Activated CD4-positive, CD25-positive, alpha-beta regulatory T cell (primary cell): ENCODE measurements at places on chromosomes 7 and 10.

DNA sequence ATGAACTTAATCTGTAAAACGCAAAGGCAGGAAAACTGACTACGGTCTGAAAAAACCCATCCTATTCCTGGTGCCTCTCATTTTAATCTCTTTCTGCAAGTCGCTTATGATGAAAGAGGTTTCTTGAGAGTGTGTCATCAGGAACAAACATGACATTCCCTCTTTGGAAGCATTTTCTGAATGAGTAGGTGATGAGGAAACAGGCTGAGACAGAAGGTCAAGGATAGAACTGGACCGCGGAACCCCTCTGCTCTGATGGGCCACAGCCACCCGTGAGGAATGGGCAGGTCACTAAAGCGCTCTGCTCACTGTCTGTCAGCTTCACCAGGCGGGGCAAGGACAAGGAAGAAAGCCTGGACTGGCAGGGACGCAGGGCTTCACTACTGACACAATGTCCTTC, 28.6 kb downstream of the BEND7 start:
- no peak for DNase-seq

DNA sequence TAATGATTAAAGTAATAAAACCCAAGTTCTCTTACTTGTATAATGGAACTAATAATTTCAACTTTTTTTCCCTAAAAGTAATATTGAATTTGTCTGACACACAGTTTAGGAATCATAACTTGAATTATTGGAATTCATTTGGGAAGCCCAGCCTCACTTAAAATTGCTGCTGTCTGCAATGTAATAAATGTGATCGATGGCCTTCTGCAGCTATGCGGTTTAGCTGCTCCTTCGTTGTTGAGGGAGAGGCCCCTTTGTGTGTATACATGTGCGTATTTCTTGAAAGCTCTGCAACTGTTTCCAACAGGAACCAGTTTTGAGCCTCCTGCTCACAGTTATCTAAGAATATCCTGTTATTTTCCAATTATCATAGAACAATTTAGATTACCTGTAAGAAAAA, 152.5 kb downstream of the AKR1D1 start:
- no peak for DNase-seq

- DNase-seq = no peak
Measured at GRCh38 chr7:43872406-43873110, 3.2 kb upstream of the MRPS24 start.

DNA sequence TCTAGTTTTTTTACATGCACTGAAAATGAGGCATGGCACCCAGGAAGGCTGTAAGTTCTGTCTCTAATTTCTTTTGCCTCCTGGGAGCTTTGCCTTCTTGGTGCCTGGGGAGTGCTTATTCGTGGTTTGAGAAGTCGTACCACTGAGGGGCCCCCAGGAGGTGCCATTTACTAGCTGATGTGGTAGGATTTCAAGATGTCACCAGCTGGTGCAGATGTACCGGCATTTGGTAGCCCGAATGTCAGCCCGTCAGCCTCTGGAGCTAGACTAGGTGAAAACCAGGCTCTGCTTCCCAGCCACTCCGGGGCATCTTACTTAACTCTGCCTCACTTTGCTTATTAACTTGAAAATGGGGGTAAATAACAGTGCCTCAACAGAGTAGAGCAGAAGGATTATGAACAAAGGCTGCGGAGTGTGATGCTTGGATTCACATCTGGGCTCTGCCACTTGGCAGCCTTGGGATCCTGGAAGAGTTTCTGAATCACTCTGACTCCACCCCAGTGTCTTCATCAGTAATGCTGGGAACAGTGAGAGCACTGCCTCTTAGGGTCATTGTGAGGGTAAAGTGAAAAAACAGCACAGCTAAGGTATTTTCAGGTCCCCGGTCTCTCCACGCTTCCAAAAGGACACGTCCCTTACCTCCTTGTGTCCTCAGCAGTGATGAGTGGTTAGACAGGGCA, 31.4 kb upstream of the BTBD16 start:
- DNase-seq = no peak

DNA sequence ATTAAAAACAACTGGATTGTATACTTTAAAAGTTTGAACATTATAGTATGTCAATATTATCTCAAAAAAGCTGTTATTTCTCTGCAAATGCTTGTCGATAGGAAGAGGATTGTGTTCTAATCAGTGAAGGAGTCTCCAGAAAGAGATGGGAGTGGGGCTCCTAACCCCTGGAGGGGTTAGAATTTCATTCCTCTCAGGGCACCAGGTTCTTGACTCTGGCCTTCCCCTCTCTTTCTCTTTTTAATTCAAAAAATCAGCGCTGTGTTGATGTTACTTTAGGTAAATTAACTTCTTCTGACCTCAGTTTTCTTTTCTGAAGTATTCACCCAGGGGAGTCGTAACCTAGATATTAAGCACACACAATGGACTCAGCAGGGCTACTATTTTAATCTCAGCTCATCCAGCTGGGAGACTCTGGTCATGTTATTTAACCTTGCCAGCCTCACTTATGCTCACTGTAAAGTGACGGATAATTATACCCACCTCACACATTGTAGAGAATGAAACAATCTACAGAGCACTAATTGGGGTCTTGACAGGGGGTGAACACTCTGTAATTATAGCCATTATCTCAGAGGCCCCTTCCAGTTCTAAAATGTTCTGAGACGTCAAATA, 59.4 kb downstream of the GCC1 start:
- no peak for DNase-seq

DNA sequence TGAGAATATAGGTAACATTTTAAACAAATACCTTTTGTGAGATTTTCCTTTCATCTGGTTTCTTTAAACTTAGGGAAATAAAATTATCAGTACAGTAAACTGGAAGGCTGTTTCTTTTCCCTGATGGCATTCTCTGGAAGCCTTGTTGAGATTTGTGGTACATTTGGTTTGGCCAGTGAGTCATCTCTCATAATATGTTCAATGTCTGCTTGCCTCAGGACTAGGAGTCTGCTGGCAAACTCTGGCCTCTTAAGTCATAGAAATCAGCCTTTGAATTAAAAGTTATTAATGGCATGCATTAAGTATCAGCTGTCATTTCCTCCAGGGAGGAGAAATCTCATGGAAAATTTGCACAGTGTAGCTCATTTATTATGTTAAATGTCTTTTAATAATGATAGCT, 316.6 kb upstream of the KIAA1217 start:
- DNase-seq = no peak

GRCh38 chr10:132270721-132271457, 36.9 kb downstream of the STK32C start:
- no peak for DNase-seq

DNA sequence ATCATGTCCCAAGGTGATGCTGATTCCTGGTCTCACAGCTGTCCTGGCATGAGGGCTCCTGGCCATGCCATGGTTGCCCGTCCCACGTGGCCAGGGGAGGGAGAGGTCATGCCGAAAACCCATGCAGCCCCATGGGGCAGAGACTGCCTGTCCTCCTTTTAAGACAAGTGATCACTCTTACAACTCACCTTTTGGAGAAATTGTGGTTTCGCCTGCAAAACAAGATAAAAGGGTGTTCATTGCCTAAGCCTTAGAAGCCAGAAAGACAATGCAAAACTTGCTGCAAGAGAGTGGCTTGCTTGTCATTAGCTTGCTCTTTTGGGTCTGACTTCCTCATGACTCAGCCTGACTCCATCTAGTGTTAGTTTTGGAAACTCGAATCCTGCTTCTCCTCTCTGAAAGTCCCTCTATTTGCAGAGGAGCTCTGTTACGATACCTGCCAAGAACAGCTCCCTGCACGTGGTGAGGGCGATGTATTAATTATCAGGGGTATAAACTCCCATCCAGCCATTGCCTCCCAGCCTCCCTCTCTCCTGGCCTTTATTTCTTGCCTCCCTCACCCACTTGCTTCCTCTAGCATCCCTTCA, 26.7 kb downstream of the TMEM273 start:
- no peak for DNase-seq

GRCh38 chr10:97512993-97513392, 14.3 kb downstream of the UBTD1 start:
- DNase-seq = no peak

GRCh38 chr10:113300201-113300600, 252.7 kb upstream of the HABP2 start:
- DNase-seq = no peak

- no peak for DNase-seq
Measured at GRCh38 chr7:111535142-111535870, 27.0 kb downstream of the IMMP2L start.

GRCh38 chr10:50919010-50919409, 33.6 kb upstream of the A1CF start:
- no peak for DNase-seq

DNA sequence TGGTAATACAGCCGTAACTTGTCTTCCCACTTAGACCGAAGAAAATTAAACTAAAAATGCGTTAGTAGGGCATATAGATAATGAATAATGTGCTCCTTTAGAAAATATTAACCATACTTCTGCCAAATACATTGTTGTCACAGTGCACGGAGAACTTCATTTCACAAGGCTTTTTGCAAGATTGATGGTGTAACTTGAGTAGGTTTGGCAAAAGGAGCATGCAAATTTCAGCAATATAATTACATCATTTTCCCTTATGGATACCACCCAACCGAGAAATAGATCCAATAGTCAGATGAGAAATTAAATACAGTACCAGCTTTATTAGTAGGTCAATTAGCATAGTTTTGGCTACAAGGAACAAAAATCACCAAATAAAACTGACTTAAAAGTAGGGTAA, 792.6 kb upstream of the C7orf33 start:
- DNase-seq = no peak

DNA sequence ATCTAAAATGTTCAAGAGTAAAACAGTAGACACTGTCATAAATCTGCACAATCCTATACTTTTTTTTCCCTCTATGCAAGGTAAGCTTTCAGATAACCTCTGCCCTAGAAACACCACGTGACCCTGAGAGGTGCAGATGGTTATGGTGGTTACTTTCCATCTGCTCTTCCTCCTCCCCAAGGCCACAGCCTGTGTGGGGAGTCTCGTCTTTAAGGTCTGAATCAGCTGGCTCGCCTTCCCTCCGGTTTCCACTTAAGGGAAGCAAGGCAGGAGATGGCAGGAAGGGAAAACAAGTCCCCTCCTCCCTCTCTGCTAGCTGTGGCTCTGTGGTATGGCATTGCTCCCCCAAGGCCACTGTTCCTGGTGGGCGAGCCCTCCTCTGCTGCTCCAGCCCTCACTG, 181.8 kb downstream of the GLI3 start:
- no peak for DNase-seq

DNA sequence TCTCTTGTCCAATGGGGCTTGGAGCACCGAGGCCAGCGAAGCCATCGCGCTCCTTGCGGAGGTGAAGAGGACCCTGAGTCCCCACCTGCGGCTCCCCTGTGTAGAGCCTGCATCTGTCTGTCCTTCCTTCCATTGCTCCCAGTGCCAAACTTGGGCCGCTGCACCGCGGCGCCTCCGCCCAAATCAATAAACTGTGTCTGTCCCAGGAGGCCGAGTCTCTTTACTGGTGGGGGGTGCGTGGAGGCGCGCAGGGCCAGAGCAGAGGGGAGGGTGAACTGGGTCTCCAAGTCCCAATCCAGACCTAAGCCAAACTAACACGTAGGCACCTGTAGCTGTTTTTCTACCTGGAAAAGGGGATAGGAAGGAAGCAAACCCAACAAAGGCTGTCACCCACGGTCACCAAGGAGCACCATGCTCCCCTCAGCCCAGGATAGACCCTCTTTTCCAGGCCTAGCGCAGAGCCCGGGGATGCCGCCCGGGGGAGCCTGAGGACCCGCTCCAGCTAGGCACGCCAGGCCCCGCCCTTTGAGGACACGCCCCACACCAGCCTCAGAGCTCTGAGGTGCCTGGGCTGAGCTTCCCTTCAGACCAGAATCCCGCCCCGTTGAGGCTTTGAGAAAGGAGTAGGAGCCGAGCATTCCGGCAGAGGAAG, 1.2 kb upstream of the CHAT start:
- no peak for DNase-seq

DNA sequence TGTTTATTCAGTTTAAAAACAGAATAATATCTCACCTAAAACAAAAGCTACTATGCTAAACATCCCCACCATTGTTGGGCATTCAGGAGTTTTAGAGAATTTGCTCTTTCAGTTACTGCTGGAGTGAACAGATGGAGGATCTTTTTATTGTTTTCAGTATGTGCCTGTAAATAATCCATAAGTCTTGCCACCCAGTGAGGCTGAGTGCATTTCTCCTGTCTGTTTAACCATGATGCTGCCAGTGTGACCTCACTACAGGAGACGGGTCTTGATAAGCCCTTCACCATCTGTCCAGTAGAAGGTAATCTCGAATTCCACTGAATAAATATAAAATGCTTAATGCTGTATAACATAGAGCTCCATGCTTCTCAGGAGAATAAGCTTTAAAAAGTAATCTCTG, 430.9 kb downstream of the POM121L12 start:
- DNase-seq = no peak

DNA sequence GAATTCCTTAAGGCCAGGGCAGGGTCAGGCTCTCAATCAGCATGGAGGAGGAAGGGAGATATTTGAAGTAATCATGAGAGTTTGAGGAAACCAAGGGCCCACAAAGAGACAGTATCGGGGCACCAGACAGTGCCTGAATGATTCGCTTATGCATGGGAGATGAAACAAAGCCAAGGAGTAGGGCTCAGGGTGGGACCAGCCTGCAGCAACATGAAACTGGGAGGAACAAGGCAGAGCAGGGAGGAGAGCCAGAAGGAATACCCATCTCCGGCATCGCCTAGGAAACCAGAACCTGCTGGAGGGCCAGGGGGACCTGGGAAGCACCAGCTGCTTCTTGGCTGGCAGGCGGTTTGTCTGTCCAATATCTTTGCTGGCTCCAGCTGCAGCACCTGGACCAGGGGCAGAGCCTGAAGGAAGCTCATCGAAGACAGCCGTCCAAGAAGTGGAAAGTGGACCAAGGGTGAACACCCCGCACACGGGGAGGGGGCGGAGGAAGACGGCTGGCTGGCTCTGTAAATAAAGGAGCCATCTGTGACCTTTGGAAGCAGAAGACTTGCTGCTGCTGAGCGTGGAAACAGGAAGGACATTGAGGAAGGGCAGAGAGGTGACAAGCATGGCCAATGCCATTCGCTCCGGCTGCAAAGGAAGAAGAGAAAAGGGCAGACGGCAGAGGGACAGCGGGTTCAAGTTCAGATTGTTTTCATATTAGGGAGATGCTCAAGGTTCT, 34.4 kb upstream of the ECHDC3 start:
- DNase-seq = no peak

DNA sequence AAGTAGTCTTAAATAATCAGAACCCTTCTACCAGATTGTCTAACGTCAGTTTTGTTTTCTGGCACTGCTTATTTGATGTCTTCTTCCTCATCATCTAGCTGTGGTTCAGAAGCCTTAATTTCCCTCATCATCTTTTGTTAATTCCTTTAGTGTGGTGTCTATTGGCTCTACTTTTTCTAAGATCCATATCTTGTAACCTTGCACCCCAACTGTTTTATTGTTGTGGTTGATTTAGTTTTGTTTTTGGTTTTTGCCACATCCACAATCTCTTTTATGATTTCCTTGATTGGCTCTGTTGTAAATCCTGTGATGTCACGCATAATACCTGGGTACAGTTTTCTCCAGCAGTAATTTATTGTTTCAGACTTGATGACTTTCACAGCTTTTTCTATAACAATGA, 463.5 kb upstream of the TEX47 start:
- DNase-seq = no peak

DNA sequence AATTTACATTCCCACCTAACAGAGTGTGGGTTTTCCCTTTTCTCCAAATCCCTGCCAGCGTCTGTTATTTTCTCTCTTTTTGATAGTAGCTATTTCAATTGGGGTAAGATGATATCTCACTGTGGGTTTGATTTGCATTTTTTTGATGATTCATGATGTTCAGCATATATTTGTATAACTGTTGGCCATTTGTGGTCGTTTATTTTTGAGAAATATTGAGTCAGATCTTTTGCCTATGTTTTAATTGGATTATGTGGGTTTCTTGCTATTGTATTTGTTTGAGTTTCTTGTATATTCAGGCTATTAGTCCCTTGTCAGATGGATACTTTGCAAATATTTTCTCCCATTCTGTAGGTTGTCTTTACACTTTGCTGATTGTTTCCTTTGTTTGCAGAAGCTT, 193.8 kb downstream of the ABCA13 start:
- no peak for DNase-seq
